Omental fat pad (tissue), 4 donors: ENCODE measurements at places on chromosomes 6 and 20. TPM values are rescaled to one million over a fixed set of nuclear protein-coding genes. Genes with fewer than 3 reads are reported as not detected.
A peak's percentile ranks its signal among the peaks of the same experiment; 100 is the strongest.

Gene C6orf15
- not detected for total RNA-seq

DNA sequence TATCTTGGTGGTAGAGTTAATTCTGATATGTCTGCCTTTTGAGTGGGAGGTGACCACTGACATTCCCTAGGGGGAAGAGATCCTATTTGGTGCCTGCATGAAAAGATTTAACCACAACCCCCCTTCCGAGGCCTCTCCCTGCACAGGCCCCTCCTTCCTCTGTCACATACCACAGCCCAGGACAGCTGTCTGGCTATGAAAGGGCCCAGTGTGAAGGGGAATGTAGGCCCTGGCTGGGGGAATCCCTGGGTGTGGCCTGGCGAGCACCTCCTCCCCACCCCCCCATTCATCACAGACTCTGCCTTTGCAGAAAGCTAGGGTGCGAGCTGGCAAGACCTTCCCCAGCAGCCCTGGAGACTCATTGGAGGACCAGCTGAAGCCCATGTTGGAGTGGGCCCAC lies 27.4 kb upstream of the MAPRE1 start:
- no peak for DNase-seq

- DNase-seq: no peak
These were observed 1.2 kb upstream of the ULBP2 start for GRCh38 chr6:149940672-149940982.

Gene KHDC1
- 2.5 TPM for total RNA-seq

DNA sequence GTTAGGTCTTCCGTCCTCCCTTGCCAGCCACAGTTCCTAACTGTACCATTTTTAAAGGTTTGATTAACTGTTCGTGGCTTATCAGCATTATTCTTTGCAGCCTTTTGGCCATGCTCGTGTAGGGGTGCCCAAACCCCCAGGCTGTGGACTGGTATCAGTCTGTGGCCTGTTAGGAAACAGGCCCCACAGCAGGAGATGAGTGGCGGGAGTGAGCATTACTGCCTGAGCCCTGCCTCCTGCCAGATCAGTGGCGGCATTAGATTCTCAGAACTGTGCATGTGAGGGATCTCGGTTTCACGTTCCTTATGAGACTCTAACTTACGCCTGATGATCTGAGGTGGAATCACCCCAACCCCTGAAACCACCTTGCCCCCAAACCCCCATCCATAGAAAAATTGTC lies 79.3 kb downstream of the TBC1D7 start:
- DNase-seq: no peak

Gene CST7
- total RNA-seq: 16.7 TPM

- DNase-seq: no peak
These were observed 313.0 kb upstream of the DEFB112 start for GRCh38 chr6:50362706-50363105.

DNA sequence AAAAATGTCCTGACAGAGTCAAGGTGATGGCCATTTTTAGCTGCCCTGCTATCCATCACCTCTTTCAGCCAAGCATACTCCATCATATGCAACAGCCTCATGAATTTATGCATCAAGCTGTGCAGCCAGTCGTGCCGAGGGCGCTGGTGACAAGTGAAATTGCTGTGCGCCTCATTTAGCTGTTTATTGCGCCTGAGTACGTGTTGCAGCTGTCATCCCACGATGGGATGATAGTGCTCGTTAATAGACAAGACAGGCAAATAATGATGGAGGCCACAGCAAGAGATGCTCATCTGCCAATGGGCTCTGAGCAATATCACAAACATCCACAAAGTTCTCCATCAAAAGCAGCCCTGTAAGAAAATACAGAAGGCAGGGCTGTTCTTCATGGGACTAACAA lies 562.3 kb upstream of the POU3F2 start:
- DNase-seq: no peak

DNA sequence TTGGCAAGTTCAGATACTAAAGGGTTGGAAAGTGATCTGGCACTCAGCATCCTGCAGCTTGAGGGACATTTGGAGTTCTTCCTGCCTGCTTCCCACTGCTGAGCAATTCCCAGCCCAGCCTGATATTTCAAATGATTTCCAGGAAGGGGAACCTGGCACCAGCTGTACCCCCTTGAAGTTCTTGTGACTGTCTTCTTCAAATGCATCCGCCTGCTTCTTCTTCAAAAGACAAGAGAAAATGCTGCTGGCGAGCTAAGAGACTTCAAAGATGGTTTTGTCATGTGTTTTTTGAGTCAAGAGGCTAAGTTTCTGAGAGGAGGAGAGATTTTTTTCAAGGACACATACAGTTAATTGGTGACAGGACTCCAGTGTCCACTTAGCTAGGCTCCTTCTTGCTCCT lies 42.6 kb upstream of the B4GALT5 start:
- no peak for DNase-seq

GRCh38 chr6:161682982-161683381 lies 409.1 kb upstream of the AGPAT4 start:
- no peak for DNase-seq

Gene ALDH8A1
- 3.0 TPM for total RNA-seq

- DNase-seq: no peak
These were observed 228.6 kb upstream of the JARID2 start for GRCh38 chr6:15017261-15017660.

- no peak for DNase-seq
These were observed 11.2 kb downstream of the SLC13A3 start for GRCh38 chr20:46640044-46640443.

DNA sequence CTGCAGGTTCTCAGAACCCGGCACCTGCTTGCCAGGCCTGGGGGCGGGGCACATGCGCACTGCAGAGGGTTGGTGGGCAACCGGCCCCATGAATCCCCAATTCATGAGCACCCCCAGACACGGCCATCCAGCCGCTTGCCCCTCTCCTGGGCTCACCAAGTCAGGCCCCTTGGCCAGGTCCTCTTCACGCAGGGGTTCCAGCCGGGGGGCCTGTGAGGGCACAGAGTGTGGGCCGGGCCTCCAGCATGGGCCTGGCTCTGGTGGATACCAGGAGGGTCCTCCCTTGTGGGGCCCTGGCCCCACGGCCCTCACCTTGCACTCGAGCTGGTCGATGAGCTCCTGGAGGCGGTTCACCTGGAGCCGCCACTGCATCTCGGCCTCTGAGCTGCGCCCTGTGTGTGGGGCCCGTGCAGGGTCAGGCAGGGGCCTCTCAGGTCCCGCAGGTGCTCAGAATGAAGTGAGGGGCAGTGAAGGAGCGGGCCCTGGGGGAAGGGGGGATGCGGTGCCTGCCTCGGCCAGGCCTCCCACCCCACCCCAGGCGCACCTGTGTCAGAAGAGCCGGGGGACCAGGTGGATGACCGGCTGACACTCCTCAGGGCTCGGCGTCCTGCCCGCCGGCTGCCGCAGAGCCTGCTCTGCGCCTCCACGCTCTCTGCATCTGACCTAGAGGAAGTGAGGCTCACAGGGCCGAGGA lies 2.6 kb upstream of the C20orf144 start:
- DNase-seq: no peak

Gene TRIM31
- not detected for total RNA-seq

DNA sequence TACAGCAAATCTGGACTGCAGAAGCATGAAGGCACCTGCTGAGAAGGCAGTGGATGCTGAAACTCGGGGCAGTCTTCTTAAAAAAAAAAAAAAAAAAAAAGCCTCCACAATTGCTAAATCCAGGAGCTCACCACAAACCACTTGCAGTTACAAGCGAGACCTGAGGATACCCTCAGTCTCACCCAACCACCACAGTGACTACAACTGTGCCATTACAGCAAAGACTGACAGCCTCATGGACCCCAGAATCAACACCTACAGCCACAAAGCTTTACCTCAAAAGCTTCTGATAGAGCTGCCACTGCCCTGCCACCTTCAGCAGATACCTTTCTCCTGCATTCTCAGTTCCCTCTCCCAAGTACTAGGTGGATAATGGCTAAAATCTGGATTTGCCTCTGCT lies 9.0 kb downstream of the COL21A1 start:
- DNase-seq: no peak

- no peak for DNase-seq
These were observed 274.3 kb downstream of the QKI start for GRCh38 chr6:163688739-163689362.

GRCh38 chr20:63224412-63225081 lies 8.6 kb upstream of the YTHDF1 start:
- no peak for DNase-seq

DNA sequence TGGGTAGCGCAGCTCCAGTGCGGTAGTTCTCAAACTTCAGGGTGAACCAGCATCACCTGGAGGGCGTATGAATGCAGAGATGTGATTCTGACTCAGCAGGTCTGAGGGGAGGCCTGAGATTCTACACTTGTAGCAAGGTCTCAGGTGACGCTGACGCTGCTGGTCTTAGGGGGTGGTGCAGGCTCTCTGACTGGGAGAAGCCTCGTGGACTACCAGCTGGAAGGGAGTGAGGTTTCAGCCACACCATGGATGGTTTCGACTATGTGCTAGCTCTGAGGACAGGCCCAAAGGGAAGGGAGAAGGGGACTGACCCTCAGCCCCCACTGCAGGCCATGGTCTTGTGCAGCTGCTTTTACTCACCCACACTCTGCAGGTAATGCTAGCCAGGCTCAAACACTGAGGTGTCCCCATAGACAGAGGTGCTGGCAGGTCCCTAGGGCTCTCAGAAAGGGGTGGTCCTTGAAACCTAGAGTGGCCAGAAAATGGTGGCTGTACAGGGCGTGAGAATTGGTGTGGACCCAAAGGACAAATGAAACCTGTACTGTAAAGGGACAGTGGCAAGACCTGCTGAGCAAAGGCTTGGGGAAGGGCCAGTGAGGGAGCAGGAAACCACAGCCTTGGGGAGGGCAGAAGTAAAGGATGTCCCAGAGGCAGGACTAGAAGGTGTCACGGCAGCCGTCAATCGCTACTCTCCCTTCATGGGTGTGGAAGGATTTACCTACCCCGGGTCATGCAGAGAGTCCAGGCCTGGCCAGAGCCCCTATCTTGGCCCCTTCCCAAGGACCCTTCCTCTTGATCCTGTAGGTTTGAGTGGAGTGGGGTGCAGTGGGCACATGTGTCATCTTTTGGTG lies 52.7 kb downstream of the EBF4 start:
- DNase-seq: no peak

Gene COL21A1
- 1.2 TPM for total RNA-seq

- DNase-seq: no peak
These were observed 33.9 kb upstream of the MRGBP start for GRCh38 chr20:62762376-62762775.

DNA sequence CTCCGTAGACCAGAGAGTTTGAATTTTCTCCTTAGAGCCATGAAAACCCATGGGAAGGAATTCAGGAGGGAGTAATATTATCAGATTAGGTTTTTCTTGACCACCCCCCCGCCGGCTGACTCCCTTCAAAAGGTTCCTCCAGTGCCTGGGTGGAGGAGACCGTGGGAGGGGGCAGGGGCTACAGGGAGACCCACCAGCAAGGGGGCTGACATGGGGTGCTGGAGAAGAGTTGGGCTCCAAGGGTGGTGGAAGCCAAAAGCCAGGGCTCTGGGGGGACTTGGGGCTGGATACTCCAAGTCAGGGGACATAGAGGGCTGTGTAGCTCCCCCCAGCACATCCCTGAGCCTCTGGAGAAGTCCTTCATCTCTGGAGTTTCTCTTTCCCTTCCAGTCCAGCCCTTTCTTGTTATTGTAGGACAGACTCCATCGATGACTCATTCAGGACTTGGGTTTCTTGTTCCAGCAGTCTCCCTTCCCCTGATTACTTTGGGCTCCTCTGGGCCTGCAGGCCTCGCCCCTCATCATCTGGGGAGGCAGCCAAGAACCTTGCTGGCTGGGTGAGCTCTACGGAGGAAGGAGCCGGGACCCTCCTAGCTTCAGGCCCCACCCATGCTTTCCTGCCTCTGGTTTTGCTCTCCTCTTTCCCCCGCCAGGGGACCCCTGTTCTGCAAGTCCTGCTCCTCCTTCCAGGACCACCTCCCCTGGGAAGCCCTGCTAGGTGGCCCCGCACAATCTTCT lies 10.5 kb upstream of the KIAA1755 start:
- DNase-seq: no peak

DNA sequence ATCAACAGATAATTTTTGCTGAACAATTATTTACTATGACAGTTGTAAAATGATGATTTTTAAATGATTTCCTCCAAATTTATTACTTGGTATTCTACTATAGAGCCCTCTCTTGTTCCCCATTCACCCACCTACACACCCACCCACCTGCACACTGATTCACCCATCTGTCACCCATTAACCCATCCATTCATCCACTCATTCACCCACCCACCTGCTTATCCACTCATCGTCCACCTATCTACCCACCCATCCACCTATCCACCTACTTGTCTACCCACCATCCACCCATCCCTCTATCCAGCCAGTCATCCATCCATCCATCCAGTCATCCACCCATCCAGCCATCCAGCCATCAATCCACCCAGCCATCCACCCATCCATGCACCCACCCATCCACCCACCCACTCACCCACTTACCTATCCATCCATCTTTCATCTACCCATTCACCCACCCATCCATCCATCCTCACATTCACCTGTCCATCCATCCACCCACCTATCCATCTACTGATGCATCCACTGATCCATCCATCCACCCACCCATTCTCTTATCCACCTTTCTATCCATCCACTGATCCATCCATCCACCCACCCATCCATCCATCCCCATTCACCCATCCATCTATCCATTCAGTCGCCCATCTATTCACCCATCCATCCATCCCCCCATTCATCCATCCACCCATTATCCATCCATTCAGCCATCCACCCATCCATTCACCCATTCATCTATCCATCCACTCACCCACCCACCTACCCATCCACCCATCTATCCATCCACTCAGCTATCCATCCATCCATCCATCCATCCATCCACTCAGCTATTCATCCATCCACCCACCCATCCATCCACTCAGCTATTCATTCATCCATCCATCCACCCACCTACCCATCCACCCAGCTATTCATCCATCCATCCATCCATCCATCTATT lies 72.0 kb downstream of the SYNJ2 start:
- no peak for DNase-seq

GRCh38 chr20:63268671-63269439 lies 3.8 kb upstream of the ARFGAP1 start:
- no peak for DNase-seq

DNA sequence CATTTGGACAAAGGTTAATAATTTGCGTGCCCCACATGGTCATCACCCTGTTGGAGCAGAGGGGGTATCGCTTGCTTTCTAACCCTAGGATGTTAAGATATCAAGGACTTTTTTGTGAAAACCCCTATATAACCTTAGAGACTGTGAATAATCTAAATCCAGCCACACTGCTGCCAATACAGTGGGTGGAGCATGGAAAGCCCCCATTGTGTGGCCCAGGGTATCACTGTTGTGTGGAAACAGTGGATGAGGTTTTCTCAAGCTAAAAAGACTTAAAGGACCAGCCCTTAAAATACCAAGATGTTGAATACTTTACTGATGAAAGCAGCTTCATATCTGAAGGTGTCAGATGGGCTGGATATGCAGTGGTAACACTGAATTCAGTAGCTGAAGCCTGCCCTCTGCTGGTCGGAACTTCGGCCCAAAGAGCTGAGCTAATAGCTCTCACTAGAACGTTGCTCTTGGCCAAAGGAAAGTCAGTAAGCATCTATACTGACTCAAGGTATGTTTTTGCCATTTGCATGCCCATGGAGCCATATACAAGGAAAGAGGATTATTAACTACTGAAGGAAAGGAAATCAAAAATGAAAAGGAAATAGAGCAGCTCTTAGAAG lies 695.2 kb downstream of the PHF3 start:
- peak; percentile 75 for DNase-seq

Gene TPD52L1
- total RNA-seq: 59.1 TPM

GRCh38 chr6:70952608-70953165 lies 4.2 kb downstream of the B3GAT2 start:
- no peak for DNase-seq

Gene NHLRC1
- total RNA-seq: 0.74 TPM

- no peak for DNase-seq
These were observed 502.0 kb downstream of the QKI start for GRCh38 chr6:163916315-163917081.
